ENCODE measurements at places on chromosomes 7 and 10.
A peak's percentile ranks its signal among the peaks of the same experiment; 100 is the strongest.

DNA sequence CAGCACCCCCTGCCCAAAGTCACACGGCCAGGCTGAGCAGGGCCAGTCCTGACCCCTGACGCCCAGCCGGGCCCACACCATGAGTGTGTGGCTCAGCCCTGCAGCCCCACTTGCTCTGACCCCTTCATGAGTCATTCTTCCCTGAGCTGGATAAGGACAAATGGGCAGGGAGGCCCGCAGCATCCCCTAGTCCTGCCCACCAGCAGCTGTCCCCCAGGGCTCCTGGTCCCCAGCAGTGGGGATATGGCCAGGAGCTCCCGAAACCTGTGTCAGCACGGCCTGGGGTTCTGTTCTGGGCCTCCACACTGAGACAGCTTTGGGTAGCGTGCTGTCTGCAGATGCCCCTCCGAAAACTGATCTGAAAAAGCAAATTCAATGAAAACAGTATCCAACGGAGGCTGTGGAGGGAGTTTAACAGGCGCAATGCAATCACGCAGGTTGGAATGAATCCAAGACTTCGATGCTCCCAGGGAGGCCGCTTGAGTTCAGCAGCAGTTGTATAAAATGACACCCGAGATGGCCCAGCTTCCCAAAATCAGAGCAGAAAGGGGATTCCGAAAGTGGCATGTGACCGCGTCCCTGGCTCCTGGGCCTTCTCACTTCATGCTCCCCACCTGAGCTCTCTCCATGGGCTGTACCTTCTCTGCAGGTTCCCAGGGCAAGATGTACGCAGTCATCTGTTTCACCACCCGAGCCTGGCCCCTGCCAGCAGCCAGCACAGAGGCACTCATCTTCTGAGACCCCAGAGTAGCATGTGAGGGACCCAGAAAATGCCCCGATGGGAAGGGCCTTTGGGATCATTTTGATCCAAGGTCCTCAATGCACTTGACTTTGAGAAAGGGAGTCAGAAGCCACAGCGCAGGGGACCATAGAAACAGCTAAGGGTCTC lies 214.1 kb downstream of the USP6NL start:
- no peak for DNase-seq

DNA sequence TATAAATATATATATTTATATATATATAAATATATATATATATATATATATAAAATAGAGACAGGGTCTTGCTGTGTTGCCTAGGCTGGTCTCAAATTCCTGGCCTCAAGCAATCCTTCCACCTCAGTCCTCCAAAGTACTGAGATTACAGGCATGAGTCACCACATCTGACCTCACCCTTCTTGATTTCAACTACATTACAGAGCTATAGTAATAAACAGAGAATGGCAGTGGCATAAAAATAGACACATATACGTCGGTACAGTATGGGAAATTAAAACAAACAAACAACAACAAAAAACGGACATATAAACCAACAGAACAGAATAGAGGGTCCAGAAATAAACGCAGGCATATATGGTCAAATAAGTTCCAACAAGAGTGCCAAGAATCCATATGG lies 77.6 kb upstream of the PPP1R3A start:
- no peak for DNase-seq

- peak; percentile 19 for DNase-seq
These were observed at the start of gene BMPER for GRCh38 chr7:33905389-33906032. TSS of gene BMPER (plus strand) at chr7:33905539. CDS start at chr7:33905614, 75 bp downstream.

- no peak for DNase-seq
These were observed 156.3 kb downstream of the PHF14 start for GRCh38 chr7:11130012-11130411.

- DNase-seq, result no peak
These were observed 1250.6 kb upstream of the LRRTM3 start for GRCh38 chr10:65675236-65675635.

Data from hippocampal formation (tissue), 2 donors.